Activated CD8-positive, alpha-beta T cell treated with anti-CD3 and anti-CD28 coated beads, Interleukin-2, amount 10 ng/mL, durations not matched to agents 7 days and 5 days (primary cell): ENCODE measurements at places on chromosomes 4 and X. TPM values are rescaled to one million over a fixed set of nuclear protein-coding genes. Genes with fewer than 3 reads are reported as not detected.
A peak's percentile ranks its signal among the peaks of the same experiment; 100 is the strongest.

GRCh38 chrX:18890724-18891547 is 93.0 kb downstream of the PHKA2 start:
- no peak for DNase-seq

GRCh38 chr4:170705907-170706306 is 616.2 kb upstream of the AADAT start:
- no peak for DNase-seq

The PNMA3 gene
- total RNA-seq = 1.2 TPM

GRCh38 chrX:140713174-140713539 is 3.6 kb downstream of the LINC00632 start:
- DNase-seq = no peak

DNA sequence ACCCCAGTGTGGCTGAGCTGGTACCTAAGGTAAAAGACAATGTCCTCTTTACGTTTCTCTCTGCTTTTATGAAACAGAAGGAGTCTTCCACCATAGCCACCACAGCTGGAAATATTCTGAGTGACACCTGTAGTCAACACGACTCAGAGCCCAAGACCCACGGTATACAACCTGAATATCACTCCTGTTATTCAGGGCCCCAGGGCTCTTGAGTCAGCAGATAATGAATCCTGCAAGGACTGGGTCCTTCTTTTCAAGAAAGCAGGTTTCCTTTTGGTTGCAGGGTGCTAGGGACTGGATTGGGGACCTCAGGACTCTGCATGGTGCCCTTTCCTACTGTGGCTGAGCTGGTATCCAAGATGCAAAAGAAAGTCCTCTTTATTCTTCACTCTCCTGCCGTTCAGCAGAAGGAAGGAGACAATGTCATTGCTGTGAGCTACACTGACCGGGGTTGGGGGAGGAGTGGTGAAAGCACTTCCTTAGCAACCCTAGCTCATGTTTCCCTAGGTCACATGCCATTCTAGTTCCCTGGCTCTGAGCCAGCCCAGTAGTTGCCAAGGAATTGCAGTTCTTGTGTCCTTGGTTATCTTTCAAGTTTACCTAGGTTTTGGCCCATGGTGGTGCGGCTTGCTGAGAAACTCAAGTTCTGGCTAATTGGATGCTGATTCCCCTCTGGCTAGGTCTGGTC is 23.7 kb upstream of the UNC5C start:
- no peak for DNase-seq

DNA sequence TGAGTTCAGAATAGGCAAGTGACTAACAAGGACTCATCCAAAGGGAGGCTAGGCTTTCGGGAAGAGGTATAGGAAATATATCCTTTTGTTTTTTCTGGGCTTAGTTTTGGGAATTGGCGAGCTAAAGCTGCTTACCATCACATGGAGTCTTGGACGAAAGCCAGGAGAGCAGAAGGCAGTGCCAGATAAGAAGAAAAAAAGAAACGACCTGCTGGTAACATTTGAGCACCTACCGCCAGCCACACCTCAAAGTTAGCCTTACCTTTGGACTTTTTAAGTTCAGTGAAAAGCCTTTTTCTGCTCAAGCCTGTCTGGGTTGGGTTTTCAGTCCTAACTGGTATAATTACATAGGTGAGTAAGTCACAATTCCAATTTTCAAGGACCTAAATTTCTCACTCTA is 85.1 kb upstream of the LCORL start:
- DNase-seq = no peak

DNA sequence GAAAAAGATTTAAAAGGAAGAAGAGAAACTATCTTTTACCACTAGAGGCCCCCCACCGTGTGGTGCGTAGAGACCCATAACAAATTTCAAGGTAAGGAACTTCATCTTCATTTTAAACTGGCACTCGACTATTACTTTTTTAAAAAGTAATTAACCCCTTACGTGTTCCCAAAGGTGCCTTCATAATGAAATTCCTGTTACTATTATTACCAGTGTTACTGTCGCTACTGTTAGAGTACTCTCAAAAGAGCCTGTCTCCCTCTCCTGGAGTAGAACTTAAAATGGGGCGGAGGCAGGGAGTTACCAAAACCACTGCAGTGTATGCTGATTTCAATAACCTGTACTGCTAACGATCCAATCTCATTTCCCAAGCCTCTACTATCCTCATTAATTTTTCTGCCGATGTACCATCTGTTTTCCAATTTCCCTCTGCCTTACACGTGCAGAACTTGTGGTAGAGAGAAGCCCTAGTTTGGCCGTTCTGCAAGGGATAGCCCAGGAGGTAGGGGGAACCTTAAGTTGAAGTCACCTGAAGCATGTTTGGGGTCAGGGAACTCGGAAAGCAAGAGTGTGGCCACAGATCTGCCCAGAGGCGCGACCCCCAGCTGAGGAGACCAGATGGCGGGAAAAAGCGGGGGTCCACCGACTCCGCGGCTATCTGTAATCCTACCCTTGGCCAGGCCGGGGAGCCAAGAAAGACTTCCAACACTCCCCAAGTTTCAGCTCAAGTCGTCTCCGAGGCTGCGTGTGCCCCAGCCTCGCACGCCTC is 720 bp upstream of the STK26 start:
- DNase-seq = peak; percentile 28

- peak; percentile 32 for DNase-seq
Measured at GRCh38 chrX:40010550-40011321, 87.0 kb downstream of the BCOR start.

DNA sequence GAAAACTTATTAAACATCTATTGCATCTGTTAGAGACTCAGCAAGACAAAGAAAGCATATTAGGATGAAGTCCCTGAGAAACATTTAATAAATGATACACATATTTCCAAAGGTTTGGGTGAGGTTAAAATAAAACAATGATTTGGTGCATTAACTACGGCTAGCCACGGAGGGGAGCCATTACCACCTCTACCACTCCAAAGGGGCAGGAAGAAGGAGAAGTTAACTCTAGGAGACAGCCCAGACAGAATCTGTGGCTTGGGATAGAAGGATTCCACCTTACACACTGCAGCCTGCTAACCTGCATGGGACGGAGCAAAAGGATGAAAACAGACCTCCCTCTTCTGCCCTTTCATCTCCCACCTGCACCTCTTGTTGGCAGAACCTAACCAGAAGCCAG is 189.1 kb upstream of the C1QTNF7 start:
- DNase-seq = peak; percentile 44

GRCh38 chr4:152678841-152679240 is 956 bp downstream of the TMEM154 start:
- DNase-seq = no peak

DNA sequence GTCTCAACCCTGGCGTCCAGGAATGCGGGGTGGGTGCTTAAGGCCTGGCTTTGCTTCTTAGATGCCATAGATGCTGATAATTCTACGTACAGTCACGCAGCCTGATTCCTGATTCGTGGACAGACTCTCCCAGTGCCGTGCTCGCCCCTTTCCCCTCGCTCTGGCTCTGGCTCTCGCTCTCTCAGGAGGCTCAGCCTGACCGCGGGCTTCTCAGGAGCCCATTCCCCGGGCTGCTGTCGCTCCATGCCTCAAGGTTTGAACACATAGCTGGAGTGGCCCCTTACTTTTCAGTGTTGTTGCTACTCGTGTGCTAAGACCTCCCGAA is 59.2 kb upstream of the ZC4H2 start:
- no peak for DNase-seq

The STX18 gene
- 21.2 TPM for total RNA-seq

DNA sequence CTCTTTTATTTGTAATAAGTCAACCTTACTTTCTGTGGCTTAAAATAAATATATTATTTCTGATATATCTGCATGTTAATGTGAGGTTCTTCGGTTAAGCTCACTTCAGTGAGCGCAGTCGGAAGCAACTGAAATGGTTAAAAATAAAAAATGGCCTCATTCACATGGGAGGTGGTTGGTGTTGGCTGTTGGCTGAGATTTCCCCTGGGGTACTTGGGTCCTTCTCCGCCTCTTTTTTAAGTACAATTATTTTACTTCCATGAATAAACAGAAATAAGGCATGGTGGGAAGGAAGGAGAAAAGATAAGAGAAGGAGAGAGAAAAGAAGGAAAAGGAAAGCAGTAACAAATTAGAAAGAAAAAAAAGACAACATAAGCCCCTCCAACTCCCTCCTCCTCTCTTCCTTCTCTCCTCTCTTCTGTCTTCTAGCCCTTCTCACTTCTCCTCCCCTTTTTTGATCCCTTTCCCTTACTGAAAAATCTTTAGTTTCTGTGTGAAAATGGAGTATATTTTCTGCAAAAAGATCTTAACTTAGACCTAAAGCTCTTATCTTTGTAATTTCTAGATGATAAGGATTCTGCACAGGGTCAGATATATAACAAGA is 19.7 kb upstream of the CXCL3 start:
- DNase-seq = no peak

DNA sequence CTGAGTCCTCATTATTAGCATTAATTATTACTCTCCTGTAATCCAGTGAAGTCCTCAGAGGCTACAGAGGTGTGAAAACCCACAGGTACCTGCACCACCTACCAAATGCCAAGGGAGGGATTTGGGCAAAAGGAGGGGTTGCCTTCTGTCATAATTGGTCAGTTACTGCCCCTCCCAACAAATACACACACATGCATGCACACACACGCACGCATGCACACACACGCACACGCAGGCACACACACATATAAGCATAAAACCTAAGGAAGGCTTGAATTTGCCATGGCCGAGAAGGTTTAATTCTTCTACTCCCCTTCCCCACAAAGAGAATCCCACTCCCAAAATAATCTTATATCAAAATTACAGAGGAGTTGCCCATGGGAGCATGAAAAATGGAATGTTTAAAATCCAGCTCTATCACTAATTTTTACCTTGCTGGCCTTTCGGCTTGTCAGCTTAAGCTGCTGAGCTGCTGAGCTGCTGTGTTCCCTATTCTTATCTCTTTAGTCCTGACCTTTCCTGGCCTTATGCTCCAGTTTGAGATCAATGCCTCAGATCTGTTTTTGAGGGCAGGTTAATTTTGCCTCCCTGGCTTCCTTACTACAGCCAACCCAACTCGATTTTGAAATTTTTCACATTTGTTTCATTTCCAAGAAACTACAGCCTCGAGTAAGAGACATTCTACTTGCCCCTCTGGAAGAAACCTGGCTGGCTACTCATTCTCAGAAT is 95.0 kb downstream of the CAMK2D start:
- DNase-seq = no peak

DNA sequence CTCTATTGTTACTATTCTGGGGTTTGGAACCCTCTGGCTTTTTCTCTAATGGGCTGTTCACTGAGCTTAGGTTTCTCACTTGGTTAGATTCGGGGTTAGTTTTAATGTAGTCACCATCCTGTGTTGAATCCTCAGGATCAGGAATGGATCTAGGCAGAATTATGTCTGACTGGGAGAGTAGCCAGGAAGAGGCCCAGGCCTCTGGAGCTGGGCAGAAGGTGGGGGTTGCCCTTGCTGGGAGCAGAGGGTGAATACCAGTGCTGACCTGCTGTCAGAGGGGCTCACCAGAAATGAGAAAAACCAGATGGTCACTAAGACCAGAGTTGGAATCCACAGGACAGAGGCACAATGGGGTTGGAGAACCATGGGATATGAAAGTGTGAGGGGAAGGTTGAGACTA is 126.6 kb upstream of the SLC4A4 start:
- DNase-seq = no peak

DNA sequence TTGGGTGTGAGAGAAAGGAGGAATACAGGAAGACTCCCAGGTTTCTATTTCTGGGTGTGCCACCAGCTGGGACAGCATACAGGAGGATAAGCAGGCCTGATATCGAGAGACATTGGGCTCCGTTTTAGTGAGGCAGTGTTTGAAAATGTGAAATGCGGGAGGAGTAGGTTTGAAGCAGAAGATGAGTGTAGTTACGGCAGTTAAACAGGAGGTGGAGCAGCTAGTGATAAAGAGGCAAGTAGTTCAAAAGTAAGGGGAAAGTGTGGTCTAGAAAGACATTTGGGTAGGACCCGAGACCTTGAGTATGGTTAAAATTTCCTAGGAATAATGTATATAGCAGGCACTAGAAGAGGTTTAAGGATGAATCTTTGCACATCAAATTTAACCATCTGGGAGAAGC is 42.4 kb downstream of the DCUN1D4 start:
- DNase-seq = peak; percentile 24

The EXOC1L gene
- not detected for total RNA-seq

GRCh38 chrX:2584251-2585157 is 83.7 kb upstream of the DHRSX start:
- no peak for DNase-seq

DNA sequence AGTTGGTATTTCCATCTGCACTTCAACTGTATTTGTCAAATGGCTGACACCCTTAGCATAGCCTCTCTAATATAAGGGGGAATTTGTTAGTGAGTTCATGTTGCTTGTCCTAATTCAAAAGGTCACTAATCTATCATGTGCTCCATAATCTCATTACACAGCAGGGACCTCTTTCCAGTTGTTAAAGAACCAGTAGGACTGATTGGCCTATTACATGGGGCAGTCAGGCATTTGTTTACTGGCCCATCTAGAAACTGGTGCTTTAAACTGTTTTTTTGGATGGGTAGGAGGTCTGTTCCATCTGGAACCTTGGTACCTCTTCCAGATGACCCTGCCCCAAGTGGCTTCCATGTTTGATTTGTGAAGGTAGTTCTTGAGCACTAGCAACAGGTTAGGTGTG is 11.4 kb downstream of the ANK2 start:
- no peak for DNase-seq

DNA sequence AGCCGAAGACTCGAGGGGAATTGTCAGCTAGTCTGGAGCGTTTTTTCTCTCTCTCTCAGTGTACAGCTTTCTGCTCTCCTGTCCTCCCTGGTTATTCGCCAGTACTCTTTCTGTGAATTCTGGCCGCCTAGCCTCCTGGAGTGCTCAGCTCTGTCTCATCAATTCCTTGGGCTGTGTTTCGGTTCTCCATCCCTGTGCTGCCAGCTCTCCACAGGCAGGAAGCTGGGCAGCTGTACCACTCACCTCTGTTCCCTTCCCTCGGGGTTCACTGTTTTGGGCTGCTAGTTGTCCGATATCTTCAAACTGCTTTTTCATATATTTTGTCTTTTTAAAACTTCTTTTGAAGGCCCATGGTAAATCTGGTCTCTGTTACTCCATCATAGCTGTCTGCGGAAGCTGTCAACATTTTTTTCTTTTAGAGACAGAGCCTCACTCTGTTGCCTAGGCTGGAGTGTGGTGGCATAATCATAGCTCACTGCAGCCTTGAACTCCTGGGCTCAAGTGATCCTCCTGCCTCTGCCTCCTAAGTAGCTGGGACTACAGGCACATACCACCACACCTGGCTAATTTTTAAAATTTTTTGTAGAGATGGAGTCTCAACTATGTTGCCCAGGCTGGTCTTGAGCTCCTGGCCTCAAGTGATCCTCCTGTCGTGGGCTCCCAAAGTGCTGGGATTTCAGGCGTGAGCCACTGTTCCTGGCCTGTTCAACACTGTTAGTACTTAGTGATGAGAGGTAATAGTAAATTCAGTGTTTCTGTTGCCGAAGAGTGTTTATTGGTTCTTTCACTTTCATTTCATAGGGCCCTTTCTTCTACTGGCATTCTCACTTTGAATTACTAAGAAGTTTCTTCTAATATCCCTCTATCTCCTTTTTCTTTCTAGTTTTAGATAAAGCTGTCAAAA is 18.6 kb downstream of the ZCCHC4 start:
- DNase-seq = no peak
